Keratinocyte (primary cell): ENCODE measurements at places on chromosomes 5 and 9. TPM values are rescaled to one million over a fixed set of nuclear protein-coding genes. Genes with fewer than 3 reads are reported as not detected.

GRCh38 chr9:2838371-2839000 lies 5.4 kb downstream of the PUM3 start:
- DNase-seq: no peak

DNA sequence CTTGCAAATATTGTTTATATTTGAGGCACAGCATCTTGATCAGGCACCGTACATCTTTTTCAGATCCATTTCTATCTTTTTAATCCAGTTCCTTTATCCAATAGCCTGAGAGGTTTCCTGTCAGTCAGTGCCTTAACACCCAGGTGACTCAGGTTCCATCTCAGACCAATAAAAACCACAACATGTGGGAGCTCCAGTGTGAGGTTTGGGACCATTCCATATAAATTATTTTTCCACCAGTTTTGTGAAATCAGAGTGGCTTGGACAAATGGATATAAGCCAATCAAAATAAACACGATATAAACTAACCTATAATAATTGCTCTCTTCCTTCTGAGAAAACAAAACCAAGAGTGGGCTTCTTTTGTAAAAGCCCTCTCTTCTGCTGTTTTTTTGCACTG lies 351.3 kb downstream of the NTRK2 start:
- DNase-seq: no peak

DNA sequence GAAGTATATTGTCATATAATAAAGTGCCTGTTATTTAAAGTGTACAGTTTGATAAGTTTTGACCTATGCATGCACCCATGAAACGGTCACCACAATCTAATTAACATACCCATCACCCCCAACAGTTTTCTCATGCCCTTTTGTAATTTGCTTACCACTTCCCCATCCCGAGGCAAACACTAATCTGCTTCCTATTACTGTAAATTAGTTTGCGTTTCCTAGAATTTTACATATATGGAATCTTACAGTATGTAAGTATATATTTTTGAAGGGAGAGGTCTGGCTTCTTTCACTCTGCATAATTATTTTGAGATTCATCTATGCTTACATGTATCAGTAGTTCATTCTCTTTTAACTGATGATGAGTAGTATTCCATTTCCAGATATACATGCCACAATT lies 56.5 kb downstream of the AMBP start:
- no peak for DNase-seq

DNA sequence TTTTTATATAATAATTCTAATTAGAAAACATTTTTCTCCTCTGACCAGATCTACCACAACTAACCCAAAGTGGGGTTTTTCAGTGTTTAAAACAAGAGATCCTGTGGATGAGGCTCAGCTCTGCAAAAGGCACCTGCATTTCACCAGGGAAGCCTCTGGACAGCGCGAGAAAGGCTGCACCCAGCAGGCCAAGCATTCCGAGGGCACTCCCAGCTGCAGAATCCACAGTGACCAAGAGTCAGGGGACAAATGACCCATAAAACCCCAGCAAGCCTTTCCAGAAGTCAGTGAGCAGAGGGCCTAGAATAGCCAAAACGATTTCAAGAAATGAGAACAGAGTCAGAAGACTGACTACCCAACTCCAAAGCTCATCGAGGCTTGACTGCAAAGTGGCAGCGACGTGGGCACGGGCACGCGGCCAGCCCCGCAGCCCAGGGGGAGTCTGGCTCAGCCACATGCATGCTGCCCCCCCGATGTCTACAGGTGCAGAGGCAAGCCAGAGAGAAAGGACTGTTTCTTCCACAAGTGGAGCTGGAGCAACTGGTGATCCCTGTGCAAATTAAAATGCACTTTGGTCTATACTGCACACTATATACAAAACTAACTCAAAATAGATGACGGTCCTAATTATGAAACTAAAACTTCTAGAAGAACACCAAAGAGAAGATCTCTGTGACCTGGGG lies 26.2 kb downstream of the TPPP start:
- DNase-seq: no peak

Gene CSF1R
- 0.21 TPM in 1 of 3 replicates, not detected in the others for polyA plus RNA-seq

Gene PALM2AKAP2
- polyA plus RNA-seq: 2.3 to 8.1 TPM (median 3.6 TPM) in 3 replicates

Gene LCN15
- not detected in 3 replicates for polyA plus RNA-seq
